Uterus (tissue), 4 donors: ENCODE measurements at places on chromosomes 5 and 9. TPM values are rescaled to one million over a fixed set of nuclear protein-coding genes. Genes with fewer than 3 reads are reported as not detected.

RNF180 gene
- 40.6 TPM for total RNA-seq

CARTPT gene
- not detected for total RNA-seq

PFN3 gene
- not detected for total RNA-seq

ELAVL2 gene
- not detected for total RNA-seq

CEP78 gene
- total RNA-seq = 59.3 TPM

SPATA31C2 gene
- 0.14 TPM for total RNA-seq

IL4 gene
- total RNA-seq = not detected
